Kasumi-1 (cell line): ENCODE measurements at places on chromosomes 7 and 10.
A peak's percentile ranks its signal among the peaks of the same experiment; 100 is the strongest.

- no peak for DNase-seq
These were observed 655.9 kb upstream of the IGFBP3 start for GRCh38 chr7:46576950-46577349.

DNA sequence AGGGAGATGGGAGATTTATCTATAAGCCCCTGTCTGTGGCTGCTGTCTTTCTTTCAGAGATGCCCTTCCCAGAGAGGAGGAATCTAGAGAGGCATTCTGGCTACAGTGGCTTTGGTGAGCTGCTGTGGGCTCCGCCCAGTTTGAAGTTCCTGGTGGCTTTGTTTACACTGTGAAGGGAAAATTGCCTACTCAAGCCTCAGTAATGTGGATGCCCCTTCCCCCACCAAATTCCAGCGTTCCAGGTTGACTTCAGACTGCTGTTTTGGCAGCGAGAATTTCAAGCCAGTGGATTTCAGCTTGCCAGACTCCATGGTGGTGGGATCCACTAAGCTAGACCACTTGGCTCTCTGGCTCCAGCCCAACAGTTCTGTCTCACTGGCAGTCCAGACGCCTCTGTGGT is 951.6 kb downstream of the CCSER2 start:
- no peak for DNase-seq

- DNase-seq: no peak
These were observed 752 bp downstream of the LRMDA start for GRCh38 chr10:75432176-75432575.

DNA sequence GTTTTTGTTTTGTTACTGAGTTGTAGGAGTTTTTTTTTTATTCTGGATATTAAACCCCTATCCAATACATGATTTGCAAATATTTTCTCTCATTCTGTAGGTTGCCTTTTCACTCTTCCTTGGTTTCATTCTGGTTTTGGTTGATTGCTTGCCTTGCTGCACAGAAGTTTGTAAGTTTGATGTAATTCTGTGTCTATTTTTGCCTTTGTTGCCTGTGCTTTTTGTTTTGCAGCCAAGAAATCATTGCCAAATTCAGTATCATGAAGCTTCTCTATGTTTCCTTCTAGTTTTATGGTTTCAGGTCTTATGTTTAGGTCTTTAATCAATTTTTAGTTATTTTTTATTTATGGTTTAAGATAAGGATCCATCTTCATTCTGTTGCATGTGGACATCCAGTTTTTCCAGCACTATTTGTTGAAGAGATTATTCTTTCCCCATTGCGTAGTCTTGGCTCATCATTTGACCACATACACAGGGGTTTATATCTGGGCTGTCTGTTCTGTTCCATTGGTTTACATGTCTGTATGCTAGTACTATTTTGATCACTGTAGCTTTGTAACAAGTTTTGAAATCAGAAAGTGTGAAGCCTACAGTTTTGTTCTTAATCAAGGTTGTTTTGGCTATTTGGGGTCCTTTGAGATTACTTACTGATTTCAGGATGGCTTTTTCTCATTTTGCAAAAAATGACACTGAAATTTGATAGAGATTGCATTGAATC is 26.4 kb downstream of the BMPR1A start:
- DNase-seq: no peak

GRCh38 chr10:44830022-44830421 is 81.1 kb upstream of the TMEM72 start:
- no peak for DNase-seq

DNA sequence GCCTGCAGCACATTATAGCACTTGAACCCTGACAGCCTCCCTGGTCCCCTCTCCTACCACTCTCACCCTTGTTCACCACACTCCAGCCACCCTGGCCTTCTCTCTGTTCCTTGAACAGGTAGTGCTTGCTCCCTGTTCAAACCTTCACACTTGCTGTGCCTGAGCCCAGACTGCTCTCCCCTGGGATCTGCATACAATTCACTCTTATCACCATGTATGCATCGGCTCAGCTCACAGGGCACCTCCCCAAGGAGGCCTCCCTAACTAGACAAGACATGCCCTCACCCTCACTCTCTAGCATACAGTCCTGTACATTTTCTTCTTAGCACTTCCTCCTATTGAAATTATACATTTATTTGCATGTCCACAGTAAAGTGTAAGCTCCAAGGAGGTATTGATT is 59.3 kb downstream of the FAM13C start:
- no peak for DNase-seq

DNA sequence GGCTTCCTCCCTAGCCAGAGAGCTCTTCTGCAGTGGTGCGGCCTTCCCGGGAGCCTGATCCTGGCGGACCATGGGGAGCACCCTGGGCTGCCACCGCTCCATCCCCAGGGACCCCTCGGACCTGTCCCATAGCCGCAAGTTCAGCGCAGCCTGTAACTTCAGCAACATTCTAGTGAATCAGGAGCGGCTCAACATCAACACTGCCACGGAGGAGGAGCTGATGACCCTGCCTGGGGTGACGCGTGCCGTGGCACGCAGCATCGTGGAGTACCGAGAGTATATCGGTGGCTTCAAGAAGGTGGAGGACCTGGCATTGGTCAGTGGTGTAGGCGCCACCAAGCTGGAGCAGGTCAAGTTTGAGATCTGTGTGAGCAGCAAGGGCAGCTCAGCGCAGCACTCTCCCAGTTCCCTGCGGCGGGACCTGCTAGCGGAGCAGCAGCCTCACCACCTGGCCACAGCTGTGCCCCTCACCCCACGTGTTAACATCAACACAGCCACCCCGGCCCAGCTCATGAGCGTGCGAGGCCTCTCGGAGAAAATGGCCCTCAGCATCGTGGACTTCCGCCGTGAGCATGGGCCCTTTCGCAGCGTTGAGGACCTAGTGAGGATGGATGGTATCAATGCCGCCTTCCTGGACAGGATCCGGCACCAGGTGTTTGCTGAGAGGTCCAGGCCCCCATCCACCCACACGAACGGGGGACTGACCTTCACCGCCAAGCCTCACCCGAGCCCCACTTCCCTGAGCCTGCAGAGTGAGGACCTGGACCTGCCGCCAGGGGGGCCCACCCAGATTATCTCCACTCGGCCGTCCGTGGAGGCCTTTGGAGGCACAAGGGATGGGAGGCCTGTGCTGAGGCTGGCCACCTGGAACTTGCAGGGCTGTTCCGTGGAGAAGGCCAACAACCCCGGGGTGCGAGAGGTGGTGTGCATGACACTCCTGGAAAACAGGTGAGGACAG is 1.5 kb downstream of the EEPD1 start:
- DNase-seq: no peak

GRCh38 chr7:107253599-107253998 is 84.8 kb downstream of the HBP1 start:
- no peak for DNase-seq

DNA sequence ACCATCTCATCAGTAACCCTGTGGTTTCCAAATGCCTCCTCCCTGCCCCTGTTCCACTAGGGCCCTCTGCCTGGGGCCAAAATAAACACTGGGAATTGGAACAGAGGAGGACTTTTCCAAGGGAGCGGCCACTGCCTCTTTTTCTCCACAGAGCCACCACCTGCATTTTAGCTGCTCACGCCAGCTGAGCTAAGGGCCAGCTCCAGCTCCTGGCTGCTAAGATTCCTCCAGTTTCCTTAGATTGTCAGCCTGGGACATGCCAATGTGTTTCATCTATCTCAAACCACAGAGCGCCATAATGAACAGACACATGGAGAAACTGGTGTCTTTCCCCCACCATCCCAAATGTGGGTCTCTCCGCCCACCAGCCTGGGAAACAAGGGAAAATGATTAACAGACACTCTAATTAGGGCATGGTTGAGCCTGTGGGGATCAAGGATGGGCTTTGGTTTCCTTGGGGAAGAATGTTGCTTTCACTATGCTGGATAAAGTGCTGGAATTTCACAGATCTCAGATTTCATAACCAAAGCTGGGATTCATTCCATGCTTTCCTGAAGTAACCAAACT is 52.2 kb downstream of the ASB13 start:
- no peak for DNase-seq

- no peak for DNase-seq
These were observed 1.7 kb upstream of the CACNA2D1 start for GRCh38 chr7:82445271-82445670.

- no peak for DNase-seq
These were observed 10.8 kb downstream of the AGK start for GRCh38 chr7:141562036-141562435.

- no peak for DNase-seq
These were observed 42.0 kb downstream of the SRPK2 start for GRCh38 chr7:105346593-105347322.

DNA sequence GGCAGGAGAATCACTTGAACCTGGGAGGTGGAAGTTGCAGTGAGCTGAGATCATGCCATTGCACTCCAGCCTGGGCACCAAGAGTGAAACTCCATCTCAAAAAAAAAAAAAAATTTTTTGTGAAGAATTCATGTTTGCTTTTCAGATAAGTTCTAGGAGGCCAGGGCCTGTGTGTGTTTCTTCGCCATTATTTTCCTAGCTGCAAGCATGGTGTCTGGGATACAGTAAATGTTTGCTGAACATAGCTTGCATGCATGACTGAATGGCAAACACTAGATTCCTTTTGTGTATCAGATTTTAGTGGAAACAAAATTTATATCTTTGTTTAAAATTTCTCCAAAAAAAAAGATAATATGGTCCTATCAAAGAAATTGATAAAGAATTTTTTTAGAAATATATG is 9.7 kb upstream of the MACC1 start:
- no peak for DNase-seq

DNA sequence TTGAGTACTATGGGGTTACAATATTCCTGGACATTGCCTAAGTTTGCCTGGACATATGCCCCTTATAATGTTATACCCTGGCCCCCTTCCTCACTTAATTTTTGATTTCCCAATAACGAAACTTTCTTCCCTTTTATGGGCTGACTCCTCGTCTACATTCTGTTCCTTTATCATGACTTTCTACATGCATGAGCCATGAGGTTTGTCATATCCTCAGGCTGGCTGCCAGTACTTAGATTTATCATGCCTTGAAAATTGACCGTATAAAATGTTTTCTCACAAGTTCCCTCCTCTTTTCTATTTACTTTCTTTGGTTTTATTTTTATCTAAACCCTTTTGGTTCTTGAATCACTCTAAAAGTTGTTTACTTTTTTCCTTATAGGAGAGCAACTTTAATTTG is 4.7 kb downstream of the DNAH11 start:
- DNase-seq: no peak

- DNase-seq: no peak
These were observed 269.0 kb downstream of the ARHGAP12 start for GRCh38 chr10:31659665-31660064.

- peak; percentile 86 for DNase-seq
These were observed 56.7 kb downstream of the JCAD start for GRCh38 chr10:30002426-30003266.

- DNase-seq: no peak
These were observed 2.1 kb upstream of the DHX32 start for GRCh38 chr10:125883211-125883610.

- no peak for DNase-seq
These were observed 400.4 kb downstream of the CDC14C start for GRCh38 chr7:49324707-49325106.

- DNase-seq: no peak
These were observed at the start of gene RBP3 for GRCh38 chr10:47348138-47348651. TSS of gene RBP3 (plus strand) at chr10:47348363. CDS start at chr10:47348485, 122 bp downstream.
